ENCODE measurements at places on chromosomes 6 and 20. TPM values are rescaled to one million over a fixed set of nuclear protein-coding genes. Genes with fewer than 3 reads are reported as not detected.

GRCh38 chr20:64161356-64162238, 2.7 kb upstream of the MYT1 start:
- H3K27ac ChIP-seq, result peak overlapping the region; percentile 49
- peaks cover 4% of the 10 kb centered on the region for H3K4me1 ChIP-seq
- H3K4me3 ChIP-seq, result peak overlapping the region; percentile 60
- no peaks in the 10 kb centered on the region for H3K36me3 ChIP-seq
- H3K27me3 ChIP-seq, result peaks cover 66% of the 10 kb centered on the region

GRCh38 chr6:137323860-137324259, 104.7 kb upstream of the IFNGR1 start:
- no peaks in the 10 kb centered on the region for H3K36me3 ChIP-seq
- DNase-seq, result no peak
- H3K27ac ChIP-seq, result peak overlapping the region; percentile 45
- H3K4me3 ChIP-seq, result no peak overlapping the region

DNA sequence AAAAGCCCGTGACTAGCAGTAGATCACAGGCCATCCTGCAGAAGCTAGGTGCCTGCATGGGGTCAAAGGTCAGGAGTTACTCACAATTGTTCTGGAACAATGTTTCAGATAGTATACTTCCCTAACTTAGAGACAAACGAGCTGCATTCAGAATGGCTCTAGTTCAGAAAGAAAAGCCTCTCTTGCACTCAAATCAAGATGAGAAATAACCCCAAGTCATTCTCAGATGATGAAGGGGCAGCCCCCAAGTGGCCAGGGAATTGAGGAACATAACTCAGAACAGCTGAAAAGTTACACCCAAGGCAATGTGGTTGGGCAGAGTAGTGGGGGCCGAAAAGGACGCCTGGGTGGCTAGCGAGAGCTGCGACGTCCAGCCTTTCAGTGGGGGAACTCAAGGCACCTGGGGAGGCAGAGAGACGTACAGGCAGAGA, 27.8 kb downstream of the FYN start:
- no peaks in the 10 kb centered on the region for H3K27me3 ChIP-seq
- peaks cover 3% of the 10 kb centered on the region for H3K36me3 ChIP-seq
- H3K27ac ChIP-seq, result no peak overlapping the region
- DNase-seq, result no peak
- peaks cover 30% of the 10 kb centered on the region for H3K4me1 ChIP-seq
- H3K4me3 ChIP-seq, result no peak overlapping the region

DNA sequence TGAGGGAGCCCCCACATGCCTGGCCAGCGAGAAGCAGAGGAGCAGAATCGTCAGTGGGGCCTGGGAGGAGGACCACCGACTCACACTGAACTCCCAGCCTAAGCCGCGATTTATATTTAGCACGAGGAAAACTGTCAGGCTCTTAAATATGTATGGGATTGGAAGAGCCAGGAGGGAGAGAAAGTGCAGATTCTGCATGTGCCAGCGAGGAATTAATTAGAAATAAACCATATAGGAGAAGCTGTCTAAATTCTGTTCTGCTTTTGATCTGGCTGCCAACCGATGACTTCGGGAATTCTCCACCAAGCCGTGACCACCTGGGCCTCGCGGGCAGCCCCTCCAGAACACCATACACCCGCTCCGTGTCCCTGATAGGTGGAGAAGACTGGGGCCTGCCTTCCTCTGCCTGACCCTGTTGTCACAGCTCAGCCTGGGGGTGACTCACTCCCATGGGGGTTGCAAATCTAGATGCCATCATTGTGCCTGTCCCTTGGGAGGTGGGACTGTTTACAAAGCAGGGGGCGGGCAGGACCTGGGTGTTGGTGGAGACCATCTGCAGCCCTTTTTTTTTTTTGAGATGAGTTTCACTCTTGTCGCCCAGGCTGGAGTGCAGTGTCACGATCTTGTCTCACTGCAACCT, 91.1 kb upstream of the PMEPA1 start:
- H3K27me3 ChIP-seq, result peaks cover 17% of the 10 kb centered on the region
- H3K36me3 ChIP-seq, result no peaks in the 10 kb centered on the region
- DNase-seq, result no peak
- no peak overlapping the region for H3K27ac ChIP-seq
- H3K4me3 ChIP-seq, result no peak overlapping the region
- peaks cover 6% of the 10 kb centered on the region for H3K4me1 ChIP-seq

DNA sequence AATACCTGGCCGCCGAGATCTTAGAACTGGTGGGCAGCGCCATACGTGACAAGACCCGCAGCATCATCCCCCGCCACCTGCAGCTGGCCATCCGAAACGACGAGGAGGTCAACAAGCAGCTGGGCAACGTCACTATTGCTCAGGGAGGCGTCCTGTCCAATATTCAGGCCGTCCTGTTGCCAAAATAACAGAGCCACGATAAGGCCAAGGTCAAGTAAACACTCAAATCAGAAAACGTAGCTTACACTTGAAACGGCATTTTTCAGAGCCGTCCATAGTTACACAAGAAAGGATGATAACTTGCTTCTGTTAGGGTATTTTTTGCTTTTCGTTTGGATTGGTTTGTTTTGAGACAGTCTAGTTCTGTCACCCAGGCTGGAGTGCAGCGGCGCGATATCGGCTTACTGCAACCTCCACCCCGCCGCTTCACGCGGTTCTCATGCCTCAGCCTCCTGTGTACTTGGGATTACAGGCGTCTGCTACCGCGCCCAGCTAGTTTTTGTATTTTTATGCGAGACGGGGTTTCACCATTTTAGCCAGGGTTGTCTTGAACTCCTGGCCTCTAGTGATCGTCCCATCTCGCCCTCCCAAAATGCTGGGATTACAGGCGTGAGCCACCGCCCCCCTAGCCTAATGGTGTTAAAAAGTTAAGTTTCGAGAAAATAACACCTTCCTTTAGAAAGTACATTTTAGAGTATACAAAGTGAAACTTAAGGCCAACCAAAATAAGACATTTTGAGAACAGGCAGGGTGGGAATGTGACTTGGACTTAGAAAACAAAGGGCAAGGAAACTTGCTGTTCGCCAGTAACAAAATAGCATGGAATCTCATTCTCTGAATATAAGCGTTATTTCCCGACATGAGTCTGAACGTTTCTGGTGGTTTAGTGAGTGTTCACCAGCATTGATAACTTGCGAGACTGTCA, 42.8 kb upstream of the HFE start:
- H3K27me3 ChIP-seq, result no peaks in the 10 kb centered on the region
- peaks cover 8% of the 10 kb centered on the region for H3K4me1 ChIP-seq
- no peak for DNase-seq
- no peak overlapping the region for H3K27ac ChIP-seq
- peaks cover 2% of the 10 kb centered on the region for H3K36me3 ChIP-seq

DNA sequence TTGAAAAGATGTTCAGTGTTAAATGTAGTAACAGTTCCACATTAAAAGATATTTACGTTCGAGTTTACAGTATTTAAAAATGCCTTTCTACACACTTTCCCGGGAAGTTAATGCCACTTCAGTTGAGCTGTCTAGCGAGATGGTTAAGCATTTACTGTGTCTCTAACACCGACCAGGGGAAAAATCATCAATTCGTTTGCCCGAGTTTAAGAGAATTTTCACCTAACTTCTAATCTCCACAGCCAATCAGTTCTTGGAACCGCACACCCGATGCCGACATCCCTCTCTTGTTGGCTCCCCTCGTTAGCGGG, 58.2 kb downstream of the FAM217A start:
- DNase-seq, result no peak
- H3K4me1 ChIP-seq, result peaks cover 35% of the 10 kb centered on the region
- H3K36me3 ChIP-seq, result peaks cover 7% of the 10 kb centered on the region
- H3K4me3 ChIP-seq, result peak overlapping the region; percentile 99
- no peaks in the 10 kb centered on the region for H3K27me3 ChIP-seq

- H3K36me3 ChIP-seq, result no peaks in the 10 kb centered on the region
- peaks cover 11% of the 10 kb centered on the region for H3K4me1 ChIP-seq
- DNase-seq, result no peak
- no peaks in the 10 kb centered on the region for H3K27me3 ChIP-seq
These were observed 226.1 kb upstream of the GJE1 start for GRCh38 chr6:141906569-141907080.

- H3K4me1 ChIP-seq, result no peaks in the 10 kb centered on the region
- no peaks in the 10 kb centered on the region for H3K36me3 ChIP-seq
- H3K4me3 ChIP-seq, result no peak overlapping the region
- H3K27me3 ChIP-seq, result no peaks in the 10 kb centered on the region
These were observed 57.5 kb downstream of the CCDC170 start for GRCh38 chr6:151551223-151551857.

GRCh38 chr6:15255481-15255880, 9.6 kb downstream of the JARID2 start:
- H3K4me1 ChIP-seq, result peaks cover 55% of the 10 kb centered on the region
- DNase-seq, result no peak
- peaks cover 7% of the 10 kb centered on the region for H3K36me3 ChIP-seq
- H3K27ac ChIP-seq, result peak overlapping the region; percentile 65

DNA sequence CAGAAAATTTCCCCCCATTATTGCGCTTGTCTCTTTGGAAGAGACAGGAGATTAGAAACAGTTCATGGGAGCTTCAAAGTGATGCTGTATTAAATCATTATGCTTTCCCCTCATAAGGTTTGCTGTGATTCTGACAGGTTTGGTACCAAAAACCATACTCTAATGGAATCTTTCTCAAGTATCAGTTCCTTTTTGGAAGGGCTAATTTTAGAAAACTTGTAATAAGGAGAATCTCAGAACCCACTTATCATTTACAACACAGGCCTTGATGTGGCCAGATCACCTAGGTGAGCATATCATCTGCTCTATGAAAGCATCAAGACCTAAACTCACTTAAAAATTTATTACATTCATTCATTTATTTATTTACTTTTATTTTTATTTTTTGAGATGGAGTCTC, 51.2 kb downstream of the TP53INP2 start:
- no peaks in the 10 kb centered on the region for H3K27me3 ChIP-seq
- H3K4me1 ChIP-seq, result no peaks in the 10 kb centered on the region
- H3K4me3 ChIP-seq, result no peak overlapping the region
- peaks cover 43% of the 10 kb centered on the region for H3K36me3 ChIP-seq
- H3K27ac ChIP-seq, result no peak overlapping the region

Gene LIME1
- total RNA-seq, result 21.0 TPM

Gene ERVFRD-1
- total RNA-seq, result not detected
